Endodermal cell (in vitro differentiated cells): ENCODE measurements at places on chromosomes 6 and 20. TPM values are rescaled to one million over a fixed set of nuclear protein-coding genes. Genes with fewer than 3 reads are reported as not detected.

The EYA2 gene
- total RNA-seq: 18.0 and 20.5 TPM in 2 replicates

The SLC17A3 gene
- total RNA-seq: not detected in 3 replicates

The C6orf118 gene
- total RNA-seq: 0.41 and 1.1 TPM in 2 replicates

The F13A1 gene
- total RNA-seq: 0.61 to 1.1 TPM (median 0.84 TPM) in 3 replicates

The WFDC10B gene
- total RNA-seq: not detected in 2 replicates

The GPR31 gene
- total RNA-seq: not detected in 3 replicates

The HLA-F gene
- 0.48 and 1.1 TPM in 2 replicates for total RNA-seq

The ULBP1 gene
- total RNA-seq: 0.19 to 0.40 TPM (median 0.31 TPM) in 3 replicates

The CAGE1 gene
- total RNA-seq: 0.15 to 0.25 TPM (median 0.21 TPM) in 3 replicates

The KIZ gene
- 49.9 and 50.3 TPM in 2 replicates for total RNA-seq

DNA sequence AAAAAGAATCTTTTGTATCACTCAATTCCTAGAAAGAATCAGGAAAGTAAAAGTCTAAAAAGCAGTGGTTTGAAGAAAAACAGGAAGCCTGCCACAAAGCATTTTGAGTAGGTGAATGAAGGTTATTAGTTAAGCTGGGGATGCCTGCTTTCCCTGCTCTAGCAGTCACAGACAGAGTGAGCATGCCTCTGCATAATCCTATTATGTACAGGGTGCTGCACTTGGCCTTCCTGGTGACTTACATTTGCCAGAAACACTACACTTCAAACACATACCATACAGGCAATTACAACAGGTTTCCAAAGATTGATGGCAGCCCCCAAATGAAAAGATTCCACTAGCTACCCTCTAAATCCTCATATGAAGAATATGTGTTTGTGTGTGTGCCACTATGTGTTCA is 130.8 kb downstream of the TPBG start:
- no peaks in the 10 kb centered on the region for H3K36me3 ChIP-seq
- no peak overlapping the region for H3K27ac ChIP-seq
- no peaks in the 10 kb centered on the region for H3K27me3 ChIP-seq
- no peaks in the 10 kb centered on the region for H3K4me1 ChIP-seq

GRCh38 chr6:134627707-134628106 is 309.8 kb upstream of the SGK1 start:
- no peak overlapping the region for H3K4me3 ChIP-seq
- H3K36me3 ChIP-seq: no peaks in the 10 kb centered on the region
- peaks cover 3% of the 10 kb centered on the region for H3K4me1 ChIP-seq
- no peak overlapping the region for H3K27ac ChIP-seq

- no peaks in the 10 kb centered on the region for H3K36me3 ChIP-seq
- no peak overlapping the region for H3K27ac ChIP-seq
- no peak overlapping the region for H3K4me3 ChIP-seq
Measured at GRCh38 chr20:33162313-33162712, 5.6 kb upstream of the BPIFA2 start.

- no peaks in the 10 kb centered on the region for H3K4me1 ChIP-seq
- no peak overlapping the region for H3K27ac ChIP-seq
- H3K4me3 ChIP-seq: no peak overlapping the region
- no peaks in the 10 kb centered on the region for H3K27me3 ChIP-seq
- no peaks in the 10 kb centered on the region for H3K36me3 ChIP-seq
Measured at GRCh38 chr6:169858293-169858934, 107.0 kb downstream of the ERMARD start.

DNA sequence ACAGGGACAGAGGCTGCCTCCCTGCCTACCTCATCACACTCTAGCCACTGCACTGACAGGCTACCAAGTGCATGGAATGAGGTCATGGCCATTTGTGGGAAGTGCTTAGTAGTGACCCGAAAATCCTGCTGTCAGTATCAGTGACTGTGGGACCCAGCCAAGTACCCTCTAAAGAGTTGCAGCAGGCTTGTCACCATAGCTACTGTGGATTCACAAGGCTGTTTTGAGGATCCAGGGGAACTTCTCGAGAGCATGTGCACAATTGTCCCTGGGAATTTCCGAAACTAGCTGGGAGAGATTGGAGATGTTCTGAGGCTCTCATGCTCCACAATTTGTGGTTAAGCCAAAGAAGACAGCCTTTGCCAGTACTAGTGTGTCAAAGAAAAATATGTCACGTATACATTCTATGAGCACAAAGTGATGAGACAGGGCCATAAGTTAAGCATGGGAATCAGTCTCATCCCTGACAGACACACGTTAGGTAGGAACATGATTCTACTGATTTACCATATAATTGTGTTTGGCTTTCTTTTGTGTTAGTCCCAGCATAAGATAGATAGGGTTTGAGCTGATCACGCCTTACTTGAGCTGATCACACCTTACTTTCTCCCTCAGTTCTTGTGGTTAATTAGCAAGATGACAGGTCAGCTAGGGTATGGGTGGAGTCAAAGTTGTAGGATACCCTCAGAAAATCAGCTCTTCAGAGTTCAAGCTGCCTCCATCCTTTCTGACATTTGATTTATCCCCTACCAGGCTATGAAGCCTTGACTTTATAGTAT is 42.6 kb upstream of the TMEM170B start:
- H3K36me3 ChIP-seq: no peaks in the 10 kb centered on the region
- no peak overlapping the region for H3K27ac ChIP-seq
- no peak overlapping the region for H3K4me3 ChIP-seq

- DNase-seq: no peak
- no peak overlapping the region for H3K4me3 ChIP-seq
- H3K36me3 ChIP-seq: no peaks in the 10 kb centered on the region
- H3K27ac ChIP-seq: no peak overlapping the region
Measured at GRCh38 chr20:4100679-4101078, 85.3 kb upstream of the RNF24 start.

GRCh38 chr6:93081901-93082300 is 337.5 kb downstream of the EPHA7 start:
- no peaks in the 10 kb centered on the region for H3K36me3 ChIP-seq
- no peak overlapping the region for H3K27ac ChIP-seq
- DNase-seq: no peak
- peaks cover 3% of the 10 kb centered on the region for H3K4me1 ChIP-seq

DNA sequence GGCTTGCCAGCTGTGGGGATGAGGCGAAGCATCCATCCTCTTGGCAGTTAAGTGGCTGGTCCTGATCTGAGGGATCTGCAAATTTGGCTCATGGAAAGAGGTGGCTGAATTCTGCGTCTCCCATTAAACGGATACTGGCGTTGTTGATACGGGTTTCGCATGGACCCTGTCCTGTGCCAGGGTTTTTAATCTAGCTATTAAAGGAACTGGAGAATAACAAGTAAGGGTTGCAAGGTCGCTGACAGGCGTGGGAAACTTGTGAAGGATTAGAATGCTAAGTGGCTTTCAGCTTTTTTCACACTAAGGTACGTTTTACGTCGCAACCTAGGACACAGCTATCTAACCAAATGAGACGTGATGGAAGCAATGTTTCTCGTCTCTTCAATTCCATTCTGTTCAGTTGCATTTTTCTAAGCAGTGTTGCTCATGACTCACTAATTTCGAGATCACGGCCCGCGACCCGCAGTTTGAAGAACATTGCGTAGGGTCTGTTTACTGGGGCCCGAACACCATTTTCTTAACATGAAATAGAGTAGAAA is 852 bp downstream of the GMNN start:
- DNase-seq: no peak
- H3K4me1 ChIP-seq: no peaks in the 10 kb centered on the region
- H3K27ac ChIP-seq: no peak overlapping the region
- H3K36me3 ChIP-seq: peaks cover 20% of the 10 kb centered on the region
- no peaks in the 10 kb centered on the region for H3K27me3 ChIP-seq

DNA sequence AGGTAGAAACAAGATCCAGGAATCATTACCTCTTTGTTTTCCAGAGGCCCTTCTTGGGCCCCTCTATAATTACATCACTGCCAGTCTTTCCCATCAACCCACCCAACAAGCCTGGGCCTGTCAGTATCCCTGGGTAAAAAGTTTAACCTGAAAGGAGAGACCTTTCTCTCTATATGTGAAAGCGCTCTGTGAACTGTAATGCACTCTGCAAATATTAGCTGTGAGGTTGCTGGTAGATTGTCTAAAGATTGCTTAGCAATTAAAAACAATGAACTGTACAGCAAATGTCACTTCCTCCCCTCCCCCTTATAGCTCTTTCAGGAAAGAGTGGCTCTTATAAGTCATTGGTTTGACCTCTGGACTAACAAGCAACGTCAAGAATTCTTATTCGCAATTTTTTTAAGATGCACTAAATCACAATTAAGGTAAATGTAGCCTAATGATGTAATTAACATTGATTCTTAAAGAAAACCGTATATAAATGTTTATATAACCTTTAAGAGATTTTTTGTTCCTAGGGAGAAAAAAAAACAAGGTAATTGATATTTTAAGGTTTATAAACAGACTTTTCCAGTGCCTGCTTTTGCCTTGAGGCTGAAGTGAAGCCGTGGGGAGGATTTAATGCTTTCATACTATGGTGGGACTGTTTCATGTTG is 18.4 kb downstream of the ECT2L start:
- no peak for DNase-seq
- no peak overlapping the region for H3K4me3 ChIP-seq
- H3K27ac ChIP-seq: no peak overlapping the region
- H3K27me3 ChIP-seq: peaks cover 21% of the 10 kb centered on the region
- H3K36me3 ChIP-seq: no peaks in the 10 kb centered on the region
- no peaks in the 10 kb centered on the region for H3K4me1 ChIP-seq

GRCh38 chr20:60631585-60632287 is 620.3 kb upstream of the CDH4 start:
- H3K27me3 ChIP-seq: no peaks in the 10 kb centered on the region
- H3K4me1 ChIP-seq: no peaks in the 10 kb centered on the region
- no peaks in the 10 kb centered on the region for H3K36me3 ChIP-seq
- DNase-seq: no peak
- H3K4me3 ChIP-seq: no peak overlapping the region

DNA sequence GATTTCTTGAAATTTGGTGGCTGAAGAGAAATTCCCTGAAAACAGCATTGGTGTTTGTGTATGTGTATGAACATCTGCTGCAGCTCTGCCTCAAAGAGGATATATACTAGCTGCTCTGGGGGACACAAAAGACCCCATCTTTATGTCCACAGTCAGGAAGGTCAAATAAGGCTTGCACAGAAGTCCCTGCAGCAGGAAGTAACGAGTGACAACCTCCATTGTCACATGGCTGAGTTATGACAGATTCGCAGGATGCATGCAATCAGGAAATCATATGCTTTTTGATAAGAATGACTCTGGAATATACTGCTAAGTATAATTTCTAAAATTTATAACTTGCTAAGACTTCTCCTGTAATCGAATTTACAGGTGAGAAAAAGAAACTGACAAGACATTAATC is 225.9 kb upstream of the CST7 start:
- no peak overlapping the region for H3K27ac ChIP-seq
- H3K36me3 ChIP-seq: no peaks in the 10 kb centered on the region
- H3K4me3 ChIP-seq: no peak overlapping the region
- DNase-seq: peak; percentile 8
- peaks cover 2% of the 10 kb centered on the region for H3K4me1 ChIP-seq
- no peaks in the 10 kb centered on the region for H3K27me3 ChIP-seq

DNA sequence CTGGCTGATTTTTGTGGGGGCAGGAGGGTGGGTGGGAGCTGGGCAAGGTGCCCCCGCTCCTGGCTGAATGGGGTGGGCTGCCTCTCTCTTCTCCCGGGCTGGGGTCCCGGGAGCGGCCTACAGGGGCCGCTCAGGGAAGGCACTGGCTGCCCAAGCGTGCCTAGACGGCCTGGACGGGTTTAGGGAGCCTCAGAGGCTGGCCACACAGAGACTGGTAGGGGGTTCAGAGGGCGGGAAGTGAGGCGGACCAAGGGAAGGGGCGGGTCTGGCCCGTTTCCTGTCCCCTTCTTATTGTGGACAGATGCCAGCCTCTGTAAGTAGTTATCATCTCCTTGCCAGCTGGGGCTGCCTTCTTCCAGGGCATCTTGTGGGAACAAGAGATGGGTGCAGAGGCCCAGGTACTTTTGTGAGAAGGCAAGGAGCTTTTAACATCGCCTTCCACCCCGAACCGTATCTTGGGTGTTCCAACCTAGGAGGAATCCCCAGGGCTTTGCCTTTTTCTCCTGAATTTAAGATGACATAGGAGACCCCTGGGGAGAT is 437 bp downstream of the CD40 start:
- H3K4me1 ChIP-seq: no peaks in the 10 kb centered on the region
- peaks cover 11% of the 10 kb centered on the region for H3K27me3 ChIP-seq
- no peak overlapping the region for H3K4me3 ChIP-seq
- peak; percentile 83 for DNase-seq
- no peaks in the 10 kb centered on the region for H3K36me3 ChIP-seq

DNA sequence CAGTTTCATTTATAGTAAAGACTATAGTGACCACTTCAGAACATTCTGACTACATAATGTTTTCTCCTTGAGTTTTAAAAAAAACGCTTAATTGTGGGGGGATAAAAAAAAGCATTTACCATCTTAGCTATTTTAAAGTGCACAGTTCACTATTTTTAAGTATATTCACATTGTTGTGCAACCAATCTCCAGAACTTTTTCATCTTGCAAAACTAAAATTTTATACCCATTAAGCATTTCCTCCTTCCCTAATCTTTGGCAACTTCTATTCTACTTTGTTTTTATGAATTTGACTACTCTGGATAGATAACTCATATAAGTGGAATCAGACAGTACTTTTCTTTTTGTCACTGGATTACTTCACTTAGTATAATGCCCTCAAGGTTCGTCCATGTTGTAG is 62.3 kb downstream of the FKBP5 start:
- H3K36me3 ChIP-seq: no peaks in the 10 kb centered on the region
- H3K27ac ChIP-seq: no peak overlapping the region
- H3K4me3 ChIP-seq: no peak overlapping the region
- DNase-seq: no peak
- H3K27me3 ChIP-seq: no peaks in the 10 kb centered on the region
- no peaks in the 10 kb centered on the region for H3K4me1 ChIP-seq

DNA sequence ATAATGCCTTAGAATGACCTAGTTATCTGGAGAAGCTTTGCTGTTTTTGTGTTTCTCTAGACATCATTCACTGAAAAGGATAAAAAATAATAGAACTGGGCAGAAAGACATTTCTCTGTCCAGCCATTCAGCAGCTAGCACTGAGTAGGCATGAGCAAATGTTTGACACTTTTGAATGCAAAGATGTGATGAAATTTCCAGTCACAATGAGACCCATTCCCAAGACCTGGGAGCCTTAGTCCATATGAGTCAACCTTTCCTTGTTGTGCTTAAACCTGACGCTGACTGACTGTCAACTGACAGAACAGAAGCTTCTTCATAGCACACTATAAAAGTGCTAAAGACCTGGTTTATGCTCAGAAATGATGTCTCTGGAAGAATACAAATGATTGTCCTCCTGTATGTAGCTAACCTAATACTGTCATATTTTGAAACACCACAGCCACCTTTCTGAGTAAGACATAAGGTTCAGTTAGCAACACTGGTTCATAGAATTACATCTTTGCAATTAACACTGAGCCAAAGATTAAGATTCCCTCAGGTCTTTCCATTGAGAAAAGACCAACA is 17.1 kb downstream of the RALGAPA2 start:
- no peaks in the 10 kb centered on the region for H3K36me3 ChIP-seq
- no peak for DNase-seq
- no peaks in the 10 kb centered on the region for H3K27me3 ChIP-seq
- H3K4me1 ChIP-seq: no peaks in the 10 kb centered on the region

DNA sequence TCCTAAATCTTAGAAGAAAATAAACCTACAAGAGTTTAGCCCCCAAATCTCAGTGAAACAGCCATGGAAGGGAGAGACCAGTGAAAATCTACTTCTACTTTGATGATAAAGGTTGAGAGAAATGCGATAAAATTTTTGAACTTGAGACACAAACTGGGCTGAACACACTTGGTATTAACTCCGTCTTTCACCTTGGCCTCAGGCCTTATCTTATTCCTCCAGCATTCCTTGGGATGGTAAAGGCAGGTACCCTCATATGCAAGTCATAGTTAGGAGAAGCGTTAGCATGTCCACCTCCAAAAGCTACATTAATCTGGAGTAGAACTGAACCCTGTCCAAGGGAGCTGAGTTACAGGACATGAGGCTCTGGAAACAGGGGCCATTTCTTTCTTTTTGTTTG is 1.2 kb upstream of the SPTLC3 start:
- no peak overlapping the region for H3K27ac ChIP-seq
- H3K4me3 ChIP-seq: no peak overlapping the region
- no peaks in the 10 kb centered on the region for H3K27me3 ChIP-seq
- H3K4me1 ChIP-seq: no peaks in the 10 kb centered on the region
- DNase-seq: no peak
